ENCODE measurements at places on chromosomes 13 and 19. TPM values are rescaled to one million over a fixed set of nuclear protein-coding genes. Genes with fewer than 3 reads are reported as not detected.

GRCh38 chr13:79267560-79267959, 138.5 kb downstream of the RBM26 start:
- H3K4me1 ChIP-seq = no peaks in the 10 kb centered on the region
- H3K27me3 ChIP-seq = no peaks in the 10 kb centered on the region
- DNase-seq = no peak
- no peak overlapping the region for H3K4me3 ChIP-seq
- no peaks in the 10 kb centered on the region for H3K36me3 ChIP-seq
- no peak overlapping the region for H3K27ac ChIP-seq

The AMER2 gene
- total RNA-seq = not detected

GRCh38 chr13:98335721-98336120, 158.7 kb upstream of the RNF113B start:
- H3K27ac ChIP-seq = no peak overlapping the region
- no peak overlapping the region for H3K4me3 ChIP-seq
- no peaks in the 10 kb centered on the region for H3K36me3 ChIP-seq
- DNase-seq = no peak

The WDR87 gene
- total RNA-seq = not detected

DNA sequence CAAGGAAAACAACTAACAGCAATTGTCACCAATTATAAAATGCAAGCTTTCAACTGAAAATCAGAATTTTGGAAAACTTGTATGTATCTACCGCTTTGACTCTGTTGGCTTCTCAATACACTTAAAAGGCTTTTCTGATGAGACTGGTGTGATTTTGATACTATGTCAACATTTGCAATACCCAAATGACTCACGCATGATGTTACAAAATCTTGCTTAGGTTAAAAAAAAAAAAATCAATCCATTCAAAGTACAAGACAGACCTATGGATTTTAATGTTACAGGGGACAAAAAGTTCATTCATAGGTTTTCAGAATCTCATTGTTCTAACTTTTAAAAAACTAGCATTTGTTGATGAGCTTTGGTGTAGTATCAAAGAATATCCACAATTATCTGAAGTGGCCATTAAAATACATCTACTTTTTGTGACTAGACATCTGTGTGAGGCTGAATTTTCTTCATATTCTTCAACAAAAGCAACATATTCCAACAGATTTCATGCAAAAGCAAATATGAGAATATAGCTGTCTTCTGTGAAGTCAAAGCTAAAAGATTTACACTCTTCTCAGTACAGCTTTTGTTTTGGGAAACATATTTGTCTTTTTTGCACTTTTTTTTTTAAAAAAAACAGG, 10.7 kb downstream of the ELF1 start:
- no peak overlapping the region for H3K4me3 ChIP-seq
- no peaks in the 10 kb centered on the region for H3K36me3 ChIP-seq
- H3K4me1 ChIP-seq = no peaks in the 10 kb centered on the region

- H3K36me3 ChIP-seq = no peaks in the 10 kb centered on the region
- DNase-seq = no peak
- no peak overlapping the region for H3K27ac ChIP-seq
- no peaks in the 10 kb centered on the region for H3K4me1 ChIP-seq
- no peak overlapping the region for H3K4me3 ChIP-seq
Measured at GRCh38 chr13:20134732-20135131, 26.1 kb downstream of the GJA3 start.
